ENCODE measurements at places on chromosomes 7 and 10.
A peak's percentile ranks its signal among the peaks of the same experiment; 100 is the strongest.

DNA sequence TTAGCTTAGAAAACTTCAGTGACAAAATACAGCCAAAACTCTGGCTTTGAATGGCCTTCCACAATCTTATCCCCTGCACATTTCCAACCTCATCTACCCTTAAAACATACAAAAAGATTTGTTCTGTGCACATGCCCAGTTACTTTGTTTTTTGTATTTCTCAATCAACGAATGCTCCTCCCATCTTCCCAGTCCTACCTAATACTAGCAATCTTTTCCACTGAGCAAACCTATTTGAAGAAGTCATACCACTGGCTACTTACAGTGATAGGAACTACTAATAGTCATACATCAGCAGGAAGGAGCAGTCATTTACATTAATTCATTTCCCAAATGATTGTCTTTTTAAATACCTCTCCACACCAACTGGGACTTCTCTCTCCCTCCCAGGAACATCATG, 2.5 kb downstream of the USP54 start:
- no peak for DNase-seq

GRCh38 chr10:74529205-74529604, 297.2 kb upstream of the KAT6B start:
- DNase-seq = no peak

DNA sequence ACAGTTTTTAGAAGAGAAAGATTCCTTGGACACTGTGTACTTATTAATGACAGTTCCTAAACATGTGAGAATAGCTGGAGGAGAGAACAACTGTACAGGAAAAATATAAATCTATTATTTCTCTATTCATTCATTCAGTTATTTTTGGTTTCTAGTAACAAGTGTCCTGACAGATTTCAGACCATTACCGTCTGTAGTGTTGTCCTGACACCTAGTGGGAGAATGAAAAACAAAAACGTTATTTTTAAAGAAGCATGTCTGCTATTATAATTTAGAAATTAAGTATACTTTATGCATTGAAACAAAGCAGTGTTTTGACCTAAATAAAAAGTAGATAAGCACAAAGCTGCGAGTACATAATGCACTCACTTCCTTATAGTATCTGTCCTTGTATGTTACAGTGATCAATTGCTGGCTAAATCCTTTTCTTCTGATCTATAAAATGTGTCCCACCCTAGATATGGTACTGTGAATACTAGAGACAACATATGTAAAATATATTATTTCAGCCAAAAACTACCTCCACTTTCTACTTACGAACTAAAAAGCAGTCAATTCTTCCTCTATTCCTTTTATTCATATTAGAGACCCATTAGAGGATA, 575.6 kb downstream of the ARL4A start:
- DNase-seq = peak; percentile 47

- DNase-seq = no peak
Measured at GRCh38 chr7:135177028-135177696, 6.7 kb upstream of the CYREN start.

DNA sequence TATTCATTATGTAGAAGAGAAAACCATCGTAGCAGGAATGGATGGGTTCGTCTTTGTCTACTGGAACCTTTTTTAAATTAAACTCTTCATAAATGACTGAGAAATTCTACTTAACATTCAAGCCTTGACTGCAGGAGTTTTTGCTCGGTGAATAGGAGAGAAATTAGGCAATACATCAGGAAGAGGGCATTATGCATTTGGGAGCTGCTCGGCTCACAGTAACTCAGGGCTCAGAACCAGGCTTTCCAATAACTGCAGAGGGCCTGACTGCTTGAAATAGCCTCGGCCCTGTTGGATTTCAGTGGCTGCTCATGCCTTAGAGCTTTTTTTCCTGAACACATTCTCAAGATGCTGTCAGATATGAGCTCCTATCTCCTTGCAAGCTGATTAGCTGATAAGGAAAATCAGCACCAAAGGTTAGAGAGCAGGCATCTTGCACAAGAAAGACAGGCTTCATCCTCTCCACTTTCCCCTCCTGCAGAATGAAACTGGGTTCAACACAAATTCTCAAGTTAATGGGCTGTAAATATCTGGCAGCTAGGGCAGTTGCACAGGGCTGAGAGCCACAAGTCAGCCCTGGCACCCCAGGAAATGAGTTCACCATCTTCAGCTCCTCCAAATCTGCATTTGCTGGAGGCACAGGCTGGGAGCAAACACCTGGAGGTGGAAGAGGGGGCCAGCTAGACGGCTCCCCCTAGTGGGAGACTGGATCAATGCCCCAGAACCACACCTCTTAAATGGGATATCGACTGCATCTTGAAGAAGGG, 24.3 kb downstream of the TECTB start:
- peak; percentile 33 for DNase-seq

- no peak for DNase-seq
Measured at GRCh38 chr7:138015096-138015495, 13.2 kb upstream of the CREB3L2 start.

DNA sequence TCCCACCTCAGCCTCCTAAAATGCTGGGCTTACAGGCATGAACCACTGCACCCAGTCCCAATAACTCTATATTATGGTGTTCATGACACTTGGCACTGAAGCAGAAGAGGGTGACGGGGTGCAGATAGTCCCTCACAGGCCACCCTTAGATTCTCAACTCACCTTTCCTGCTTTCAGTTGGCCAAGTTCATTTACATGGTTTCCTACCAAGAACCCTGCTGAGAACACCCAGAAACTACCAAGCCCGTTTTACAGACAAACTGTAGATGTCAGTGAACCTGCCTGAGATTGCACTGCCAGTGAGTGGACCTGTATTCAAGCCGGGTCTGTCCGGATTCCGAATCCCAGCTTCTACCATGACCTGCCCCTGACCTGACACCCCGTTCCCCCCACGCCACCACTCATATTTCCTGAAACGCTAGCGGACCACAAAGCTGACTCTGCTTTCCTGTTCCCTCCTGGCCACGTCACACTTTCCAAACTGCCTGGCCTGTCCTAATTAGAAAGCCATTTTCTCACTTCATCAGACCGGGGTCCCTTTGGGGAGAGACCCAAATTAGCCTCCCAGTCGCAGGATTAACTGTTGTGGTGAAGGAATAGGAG, 17.3 kb downstream of the GRID2IP start:
- no peak for DNase-seq

DNA sequence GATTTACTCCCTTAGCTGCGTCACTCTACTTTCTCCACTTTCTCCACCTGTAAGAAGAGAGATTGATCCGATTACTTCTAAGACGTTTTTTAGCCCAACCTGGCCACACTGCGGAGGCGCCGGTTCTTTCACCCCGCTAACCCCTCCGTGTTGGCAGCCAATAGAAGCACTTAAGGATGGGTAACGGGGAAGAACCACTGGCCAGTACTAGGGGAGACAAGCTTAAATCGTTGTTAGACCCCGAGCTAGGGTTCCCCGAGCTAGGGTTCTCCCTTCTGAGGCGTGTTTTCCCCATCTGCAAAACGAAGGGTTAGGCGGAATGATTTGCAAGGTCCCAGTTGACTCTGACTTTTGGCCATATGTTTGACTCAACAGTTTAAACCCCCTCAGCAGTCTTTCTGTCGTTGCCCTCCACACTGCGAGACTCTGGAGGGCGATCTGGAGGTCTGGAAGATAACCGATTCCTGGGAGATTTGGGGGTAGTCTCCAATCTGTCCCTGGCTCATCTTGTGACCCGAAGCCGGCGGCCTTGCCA, 644 bp downstream of the UMAD1 start:
- DNase-seq = no peak

GRCh38 chr10:24262929-24263590, 54.1 kb downstream of the KIAA1217 start:
- no peak for DNase-seq

DNA sequence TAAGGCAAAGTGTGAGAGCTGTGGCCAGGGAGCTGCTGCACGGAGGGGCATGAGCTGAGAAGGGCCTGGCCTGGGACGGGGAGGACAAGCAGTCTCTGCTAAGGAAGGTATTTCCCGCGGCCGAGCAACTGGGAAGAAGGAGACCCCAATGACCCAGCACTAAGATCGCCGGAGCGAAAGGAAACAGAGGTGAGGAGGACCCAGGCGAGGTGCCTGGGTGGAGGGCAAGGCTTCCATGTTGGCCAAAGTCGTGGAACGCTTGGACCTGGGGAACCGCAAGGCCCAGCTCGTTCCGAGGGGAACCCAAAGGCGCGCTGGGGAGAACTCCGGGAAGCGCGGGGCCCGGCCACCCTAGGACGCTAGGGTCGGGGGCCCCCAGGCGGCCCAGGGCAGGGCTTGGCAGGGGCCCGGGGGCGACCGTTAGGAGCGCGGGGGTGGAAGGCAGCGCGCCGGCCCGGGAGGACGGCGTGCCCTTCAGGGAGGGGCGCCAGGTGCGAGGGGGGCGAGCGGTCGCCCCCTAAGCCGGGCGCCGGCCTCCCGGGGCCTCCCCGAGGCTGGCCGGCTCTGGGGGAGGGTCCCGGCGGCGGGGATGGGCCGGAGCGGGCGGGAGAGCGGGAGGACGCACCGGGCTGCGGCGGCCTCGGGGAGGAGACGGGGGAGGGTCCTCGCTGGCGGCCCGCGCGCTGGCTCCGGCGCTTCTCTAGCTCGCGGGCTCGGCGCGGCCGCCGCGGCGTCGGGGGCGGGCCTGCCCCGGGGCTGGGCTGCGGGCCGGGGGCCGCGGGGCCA, 545 bp downstream of the GIGYF1 start:
- no peak for DNase-seq

GRCh38 chr10:88880282-88881076, 434 bp downstream of the STAMBPL1 start:
- DNase-seq = peak; percentile 71

GRCh38 chr10:121406823-121407545, 191.3 kb downstream of the FGFR2 start:
- DNase-seq = no peak

- DNase-seq = no peak
Measured at GRCh38 chr7:128448751-128449302, 6.9 kb upstream of the HILPDA start.

DNA sequence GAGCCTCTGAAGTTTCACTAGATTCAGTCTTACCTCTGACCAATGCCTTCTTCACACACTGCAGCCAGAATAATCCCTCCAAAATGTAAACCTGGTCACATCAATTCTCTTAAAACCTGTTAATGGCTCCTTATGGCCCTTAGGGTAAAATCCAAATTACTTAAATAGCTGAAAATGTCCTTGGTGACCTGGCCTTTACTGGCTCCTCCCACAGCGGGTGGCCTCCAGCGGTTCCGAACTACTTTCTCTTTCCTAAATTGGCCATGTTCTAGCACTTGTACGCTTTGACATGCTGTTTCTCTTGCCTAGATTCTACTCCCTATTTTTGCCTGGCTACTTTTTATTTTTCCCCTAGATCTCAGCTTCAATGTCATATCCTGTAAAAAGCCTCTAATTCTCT, 36.1 kb downstream of the AGK start:
- no peak for DNase-seq

GRCh38 chr10:11381511-11381910, 229.9 kb downstream of the USP6NL start:
- DNase-seq = no peak

GRCh38 chr10:26483554-26483953, 45.4 kb downstream of the APBB1IP start:
- no peak for DNase-seq

DNA sequence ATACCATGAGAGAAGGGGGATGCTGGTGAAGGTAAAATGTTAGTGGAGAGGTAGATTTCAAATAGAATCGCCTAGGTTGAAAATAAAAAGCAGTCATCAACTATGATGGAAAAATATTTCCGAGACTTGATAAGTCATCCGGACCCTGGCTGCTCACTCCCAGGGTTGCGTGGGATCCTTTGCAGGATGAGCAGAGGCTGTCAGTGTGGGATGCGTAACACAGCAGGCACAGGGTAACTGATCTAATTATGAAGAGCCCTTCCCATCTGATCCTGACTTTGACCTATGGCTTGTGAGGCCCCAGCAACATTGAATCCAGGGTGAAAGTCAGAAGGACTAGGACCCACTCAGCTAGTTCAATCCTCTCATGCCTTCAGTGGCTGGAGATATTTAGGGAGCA, 236.9 kb downstream of the DPP6 start:
- DNase-seq = no peak

DNA sequence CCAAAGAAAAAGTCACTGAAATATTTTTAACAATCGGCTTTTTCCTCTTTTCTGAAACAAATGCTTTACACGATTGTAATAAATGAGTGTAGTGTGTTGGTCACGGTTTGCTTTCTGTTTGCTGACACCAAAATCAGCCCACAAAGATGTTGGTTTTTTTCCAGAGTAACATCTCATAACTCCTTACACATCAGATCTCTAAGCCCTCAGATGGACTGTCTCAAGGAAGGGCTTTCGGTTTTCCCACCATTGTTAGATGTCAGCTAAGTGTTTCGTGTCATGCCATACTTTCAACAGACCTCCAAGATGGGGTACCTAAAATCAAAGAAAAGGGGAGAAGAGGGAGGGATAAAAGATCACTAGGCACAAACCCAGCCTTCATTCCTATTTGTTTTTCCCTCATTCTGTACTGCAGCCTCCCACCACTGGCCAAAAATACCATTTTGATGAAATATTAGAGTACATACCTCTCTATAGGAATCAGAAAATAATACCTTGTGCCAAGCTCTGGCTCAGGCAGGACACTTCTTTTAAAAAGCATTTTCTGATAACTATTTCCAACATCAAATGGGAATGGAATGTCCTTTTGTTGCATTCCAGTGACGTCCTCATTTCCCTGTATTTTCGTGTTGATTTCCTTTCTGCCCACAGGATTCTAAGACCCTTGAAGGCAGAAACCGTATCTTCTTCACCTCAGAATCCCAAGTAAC, 159.1 kb downstream of the DGKI start:
- DNase-seq = no peak

DNA sequence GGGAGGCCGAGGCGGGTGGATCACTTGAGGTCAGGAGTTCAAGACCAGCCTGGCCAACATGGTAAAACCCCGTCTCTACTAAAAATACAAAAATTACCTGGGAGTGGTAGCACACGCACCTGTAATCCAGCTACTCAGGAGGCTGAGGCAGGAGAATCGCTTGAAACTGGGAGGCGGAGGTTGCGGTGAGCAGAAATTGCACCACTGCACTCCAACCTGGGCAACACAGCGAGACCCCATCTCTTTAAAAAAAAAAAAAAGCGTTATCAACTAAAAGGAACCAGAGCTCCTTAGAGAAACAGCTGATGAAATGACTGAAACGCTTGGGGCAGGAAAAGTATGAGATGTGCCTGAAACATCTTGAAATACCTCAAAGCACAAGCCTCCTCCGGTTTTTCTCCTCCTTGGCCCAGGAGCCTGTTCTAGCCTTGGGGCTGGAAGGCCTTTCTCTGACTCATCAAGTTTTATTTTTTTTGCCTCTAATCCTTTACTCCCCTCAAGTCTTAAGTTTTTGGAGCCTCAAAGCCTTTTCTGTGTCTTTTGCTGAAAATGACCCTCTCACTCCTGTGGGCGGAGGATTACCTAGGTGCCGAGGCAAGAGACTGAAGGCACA, 2.6 kb upstream of the METTL27 start:
- no peak for DNase-seq
